Natural killer cell (primary cell): ENCODE measurements at places on chromosomes 7 and 10. TPM values are rescaled to one million over a fixed set of nuclear protein-coding genes. Genes with fewer than 3 reads are reported as not detected.

The CUZD1 gene
- total RNA-seq, result 0.61 TPM

DNA sequence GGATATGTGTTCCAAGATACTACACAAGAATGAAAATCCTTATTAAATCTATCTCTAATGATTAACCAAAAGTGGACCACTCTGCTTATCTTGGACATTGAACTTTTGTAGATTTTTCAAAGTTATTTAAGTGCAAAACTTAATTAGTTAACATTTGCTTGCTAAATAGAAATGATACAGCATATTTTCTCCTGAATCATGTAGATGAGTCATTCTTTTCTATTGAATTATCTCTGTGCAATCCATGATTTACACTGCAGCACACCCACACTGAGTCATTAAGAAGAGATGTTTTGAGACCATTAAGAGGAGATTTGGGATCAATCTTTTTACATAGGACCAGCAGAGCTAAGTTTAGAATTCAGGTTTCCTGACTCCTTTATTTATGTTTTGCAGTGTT lies 6.6 kb upstream of the ABCC2 start:
- DNase-seq, result no peak

- no peak for DNase-seq
Observed at GRCh38 chr7:33842150-33842549, 63.2 kb upstream of the BMPER start.

The BAIAP2L1 gene
- not detected for total RNA-seq
